Muscle of back (tissue), 13 donors: ENCODE measurements at places on chromosomes 1 and 21. TPM values are rescaled to one million over a fixed set of nuclear protein-coding genes. Genes with fewer than 3 reads are reported as not detected.

SMYD2 gene
- 92.2 TPM for polyA plus RNA-seq

DNA sequence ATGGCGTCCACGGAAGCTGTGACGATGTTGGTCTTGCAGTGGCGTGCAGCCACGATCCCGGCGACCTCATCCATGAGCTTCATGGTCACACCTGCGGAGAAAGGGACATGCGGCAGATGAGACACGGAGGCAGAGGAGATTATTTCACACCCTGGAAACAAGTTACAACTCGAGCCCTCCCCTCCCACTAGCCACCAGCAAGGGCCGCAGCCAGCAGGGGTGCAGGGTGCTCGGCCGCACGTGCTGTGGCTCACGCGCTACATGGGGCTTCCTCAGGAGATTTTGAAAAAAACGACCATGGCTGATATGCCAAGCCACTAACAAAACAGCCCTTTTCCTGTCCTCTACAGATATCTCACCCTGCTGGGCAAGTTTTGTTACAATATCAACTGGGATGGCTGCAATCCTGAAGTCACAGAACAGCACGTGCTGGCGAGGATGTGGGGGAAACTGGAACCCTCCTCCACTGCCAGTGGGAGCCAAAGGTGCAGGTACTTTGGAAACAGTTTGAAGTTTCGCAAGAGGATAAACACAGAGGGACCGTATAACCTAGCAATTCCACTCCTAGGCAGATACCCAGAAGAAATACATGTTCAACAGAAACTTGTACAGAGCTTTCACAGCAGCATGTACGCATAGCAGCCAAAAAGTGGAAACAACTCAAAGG lies 34.1 kb upstream of the GPR153 start:
- DNase-seq: no peak

DNA sequence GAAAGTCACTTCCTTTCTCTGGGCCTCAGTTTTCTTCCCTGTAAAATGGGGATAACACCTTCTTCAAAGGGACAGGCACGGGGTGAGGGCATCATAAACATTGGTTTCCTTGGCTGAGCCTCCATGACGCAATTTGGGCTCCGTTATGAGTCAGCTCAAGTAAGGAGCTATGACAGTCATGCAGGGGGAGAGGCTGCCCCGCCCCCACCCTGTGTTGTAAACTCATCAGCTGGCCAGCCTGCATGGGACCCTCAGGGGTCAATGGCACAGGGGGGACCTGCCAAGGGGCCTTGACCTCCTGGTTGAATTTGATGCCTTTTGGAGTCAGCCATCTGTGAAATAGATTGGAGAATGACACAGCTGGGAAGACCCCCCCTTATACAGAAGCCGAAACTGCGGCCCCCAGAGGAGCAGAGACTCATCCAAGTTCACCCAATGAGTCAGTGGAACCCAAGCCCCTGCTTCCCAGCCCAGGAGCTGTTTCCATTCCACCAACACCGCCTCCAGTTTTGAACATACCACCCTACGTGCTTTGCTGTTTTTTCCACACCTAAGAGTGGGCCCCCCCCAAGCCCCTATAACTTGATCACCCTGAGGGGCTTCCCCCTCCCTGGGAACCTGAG lies 36.8 kb upstream of the RUNX3 start:
- peak; percentile 69 for DNase-seq

DNA sequence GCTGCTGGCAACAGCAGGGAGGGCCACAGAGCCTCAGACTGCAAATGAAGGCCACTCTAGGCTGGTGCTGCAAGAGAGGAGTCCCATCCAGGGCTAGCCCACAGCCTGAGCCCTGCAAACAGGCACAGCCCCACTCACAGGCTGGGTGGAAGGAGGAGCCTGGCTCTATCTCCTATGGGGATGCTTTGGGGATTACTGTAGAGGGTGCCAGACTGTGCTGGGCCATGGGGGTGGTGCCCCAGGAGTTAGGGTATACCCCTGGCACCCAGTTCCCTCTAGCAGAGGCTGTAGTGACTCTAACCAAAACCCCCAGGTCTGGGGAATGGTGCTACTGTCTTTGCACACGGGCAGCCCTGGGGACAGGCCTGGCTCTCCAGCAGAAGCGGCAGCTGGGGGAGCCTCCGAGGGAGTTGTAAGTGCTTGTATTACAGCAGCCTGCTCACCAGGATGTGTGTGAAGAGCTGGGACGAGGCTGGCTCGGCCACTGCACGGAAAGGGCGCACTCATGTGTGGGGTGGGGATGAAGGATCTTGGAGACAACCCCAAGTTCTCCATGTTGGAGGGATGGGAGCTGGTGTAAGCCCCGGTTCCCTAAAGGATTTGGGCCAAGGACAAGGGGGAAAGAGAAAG lies 23.4 kb upstream of the EVA1B start:
- no peak for DNase-seq

- DNase-seq: no peak
Measured at GRCh38 chr1:200979574-200980451, 43.7 kb downstream of the KIF21B start.

CAMSAP2 gene
- polyA plus RNA-seq: 25.6 TPM

ATP1B1 gene
- polyA plus RNA-seq: 20.2 TPM

DNA sequence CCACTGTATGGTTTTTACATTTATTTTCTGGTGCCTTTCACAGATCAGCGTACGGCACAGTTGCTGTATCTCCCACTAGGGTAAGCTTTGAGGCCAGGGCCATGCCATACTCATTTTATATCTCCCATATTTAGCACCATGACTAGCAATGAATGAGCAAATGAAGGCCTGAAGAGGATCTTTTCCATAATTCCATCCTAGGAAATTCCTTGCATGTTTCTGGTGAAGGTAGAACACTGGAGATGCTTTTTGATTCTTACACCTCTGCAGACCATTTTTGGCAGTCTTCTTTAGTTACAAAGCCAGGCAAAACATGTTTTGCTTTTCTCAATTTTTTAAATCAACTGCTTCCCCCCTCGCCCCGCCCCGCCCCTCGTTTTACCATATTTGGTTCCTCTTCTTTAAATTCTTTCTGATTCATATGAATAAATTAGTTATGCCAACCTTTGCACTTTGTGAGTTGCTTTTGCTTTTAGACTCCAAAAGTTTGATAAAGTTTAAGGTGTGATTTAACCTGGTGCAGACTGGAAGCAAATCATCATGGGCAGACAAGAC lies 78.9 kb upstream of the AK4 start:
- DNase-seq: no peak

- DNase-seq: no peak
Measured at GRCh38 chr1:8118031-8118451, 91.9 kb upstream of the ERRFI1 start.

DNA sequence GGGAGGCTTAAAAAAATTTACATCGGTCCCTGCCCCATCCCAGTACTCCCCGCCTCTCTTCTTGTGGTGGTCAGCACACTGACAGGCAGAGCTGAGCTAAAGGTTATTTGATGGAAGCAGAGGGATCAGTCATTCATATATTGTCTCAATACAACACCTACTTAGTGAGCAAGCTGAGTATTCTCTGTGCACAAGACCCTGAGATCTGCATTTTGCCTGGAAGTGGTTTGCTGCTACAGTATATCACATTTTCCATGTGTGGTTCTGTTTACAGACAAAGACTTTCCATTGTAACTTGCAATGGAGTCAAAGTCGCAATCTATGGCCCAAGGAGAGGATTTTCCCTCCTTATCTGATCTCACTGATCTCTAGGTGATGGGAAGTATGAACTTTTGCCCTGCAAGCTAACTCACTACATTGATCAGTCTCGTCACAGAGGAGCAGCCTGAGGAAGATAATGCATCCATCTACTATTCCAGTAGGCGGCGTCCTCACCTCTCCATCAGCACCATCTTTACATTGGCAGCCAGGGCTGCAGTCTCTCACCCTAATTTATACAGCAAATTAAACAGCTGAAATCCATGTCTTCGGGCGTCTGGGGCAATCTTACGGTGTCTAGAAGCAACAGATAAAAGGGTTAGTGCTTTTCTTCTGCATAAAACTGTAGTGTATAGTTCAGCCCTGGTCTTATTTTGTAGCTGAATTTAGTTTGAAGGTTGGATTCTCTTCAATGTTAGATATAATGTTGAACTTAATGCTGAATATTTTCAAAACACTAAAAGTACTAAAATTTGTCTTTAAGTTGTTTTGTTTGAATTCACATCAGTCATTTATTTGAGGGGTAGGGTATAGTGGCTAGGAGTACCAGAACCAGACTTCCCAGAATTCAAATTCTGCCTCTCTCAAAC lies 3.2 kb upstream of the TRAF5 start:
- peak; percentile 81 for DNase-seq

DNA sequence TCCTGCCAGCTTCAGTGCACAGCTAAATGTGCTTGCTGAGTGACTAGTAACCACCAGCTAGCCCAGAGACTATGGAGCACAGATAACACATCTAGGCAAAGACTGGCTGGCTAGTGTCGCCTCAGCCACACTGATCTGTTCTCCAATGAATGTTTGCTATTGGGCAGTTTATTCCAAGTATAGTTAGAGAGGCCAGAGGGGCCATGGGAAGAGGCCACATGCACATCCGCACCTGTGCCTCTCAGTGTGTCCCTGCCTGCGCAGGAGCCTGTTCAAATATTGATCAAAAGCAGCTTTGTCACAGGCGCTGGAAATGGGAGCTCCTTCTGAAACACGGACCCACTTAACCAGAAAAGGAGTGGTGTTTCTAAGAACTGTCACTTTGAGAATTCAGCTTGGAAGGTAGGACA lies 51.3 kb upstream of the ATP1A1 start:
- DNase-seq: no peak

DNA sequence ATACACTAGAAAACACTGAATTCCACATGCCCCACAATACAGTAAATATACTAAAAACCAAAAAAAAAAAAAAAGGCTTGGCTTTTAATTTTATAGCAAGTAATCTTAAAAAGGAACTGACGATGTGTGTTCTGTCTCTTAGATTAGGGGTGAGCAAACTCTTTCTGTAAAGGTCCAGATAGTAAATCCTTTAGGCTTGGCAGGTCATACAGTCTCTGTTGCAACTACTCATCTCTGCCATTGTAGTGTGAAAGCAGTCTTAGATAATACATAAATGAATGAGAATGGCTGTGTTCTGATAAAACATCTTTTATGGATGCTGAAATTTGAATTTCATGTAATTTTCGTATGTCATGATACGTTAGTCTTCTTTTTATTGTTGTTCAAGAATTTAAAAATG lies 150.2 kb downstream of the SLC30A10 start:
- DNase-seq: no peak

DNA sequence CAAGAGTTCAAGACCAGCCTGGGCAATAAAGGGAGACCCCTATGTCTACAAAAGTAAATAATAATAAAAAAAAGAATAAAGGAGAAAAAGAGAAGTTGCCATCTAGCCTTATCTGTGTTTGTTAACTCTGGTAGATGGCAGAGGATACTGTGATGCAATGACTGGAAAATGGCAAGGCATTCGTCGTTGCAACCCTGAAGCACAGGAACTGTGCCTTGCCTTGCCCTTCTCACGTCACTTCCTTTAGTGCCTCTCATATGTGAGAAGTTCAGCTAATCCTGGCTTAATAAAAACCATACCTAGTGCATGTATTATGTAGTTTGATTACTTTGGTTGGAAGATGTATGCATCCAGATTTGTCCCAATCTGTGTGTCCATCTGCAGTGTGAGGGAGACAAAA lies 25.8 kb upstream of the PIGC start:
- DNase-seq: no peak

DNA sequence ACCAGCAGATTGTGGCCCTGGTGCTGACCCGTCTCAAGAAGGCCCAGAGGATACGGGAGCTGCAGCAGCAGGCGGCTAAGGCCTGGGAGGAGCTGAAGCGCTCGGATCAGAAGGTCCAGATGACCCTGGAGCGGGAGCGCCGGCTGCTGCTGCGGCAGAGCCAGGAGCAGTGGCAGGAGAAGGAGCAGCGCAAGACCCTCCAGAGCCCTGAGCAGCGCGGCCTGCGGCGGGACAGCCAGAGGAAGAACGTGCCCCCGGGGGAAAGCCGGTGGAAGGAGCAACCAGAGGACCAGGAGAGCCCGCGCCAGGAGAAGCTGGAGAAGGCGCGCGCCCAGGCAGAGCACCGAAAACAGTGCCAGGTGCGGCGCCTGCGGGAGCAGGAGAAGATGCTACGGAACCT lies 1.0 kb downstream of the CCDC185 start:
- no peak for DNase-seq

A3GALT2 gene
- polyA plus RNA-seq: not detected

DNA sequence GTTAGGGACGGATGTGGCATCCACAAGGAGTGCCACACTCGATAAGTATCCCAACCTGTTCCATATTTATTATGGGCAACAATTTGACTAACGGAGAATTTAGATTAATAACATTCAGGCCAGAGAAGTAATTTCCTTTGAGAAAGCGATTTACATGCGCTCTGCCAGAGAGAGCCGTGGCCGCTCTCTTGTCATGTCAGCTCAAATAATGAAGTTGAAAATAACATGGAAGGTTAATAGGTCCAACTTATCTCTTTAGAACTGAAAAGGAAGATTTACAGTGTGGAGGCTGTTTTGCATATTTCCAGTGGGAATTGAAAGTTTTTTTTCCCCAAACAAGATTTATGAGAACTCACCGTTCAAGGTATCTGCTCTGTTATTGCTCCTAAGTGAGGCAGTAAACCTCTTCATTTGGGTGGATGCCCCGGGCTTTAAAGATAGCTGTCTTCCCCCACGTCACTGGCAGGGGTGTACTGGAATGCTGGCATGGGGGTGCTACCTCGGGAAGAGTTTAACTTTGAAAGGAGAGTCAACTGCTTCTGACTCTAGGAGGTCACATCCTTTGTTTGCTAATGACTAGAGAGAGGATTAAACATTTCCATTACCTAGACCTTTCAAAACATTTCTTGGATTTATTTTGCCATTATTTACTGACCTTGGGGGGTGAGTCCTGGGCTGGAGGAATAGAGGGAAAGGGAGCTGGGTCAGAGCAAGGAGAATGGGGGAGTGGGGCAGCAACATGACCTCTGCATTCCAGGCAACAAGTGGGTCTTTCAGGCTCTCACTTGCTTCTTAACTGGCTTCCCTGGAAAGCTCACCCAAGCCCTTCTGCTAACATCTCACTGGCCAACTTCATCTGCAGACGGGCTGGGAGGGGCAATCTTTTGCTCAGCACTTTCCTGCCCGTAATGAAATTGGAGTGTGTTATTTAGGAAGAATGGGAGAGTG lies 204.2 kb downstream of the CAMTA1 start:
- DNase-seq: no peak

DNA sequence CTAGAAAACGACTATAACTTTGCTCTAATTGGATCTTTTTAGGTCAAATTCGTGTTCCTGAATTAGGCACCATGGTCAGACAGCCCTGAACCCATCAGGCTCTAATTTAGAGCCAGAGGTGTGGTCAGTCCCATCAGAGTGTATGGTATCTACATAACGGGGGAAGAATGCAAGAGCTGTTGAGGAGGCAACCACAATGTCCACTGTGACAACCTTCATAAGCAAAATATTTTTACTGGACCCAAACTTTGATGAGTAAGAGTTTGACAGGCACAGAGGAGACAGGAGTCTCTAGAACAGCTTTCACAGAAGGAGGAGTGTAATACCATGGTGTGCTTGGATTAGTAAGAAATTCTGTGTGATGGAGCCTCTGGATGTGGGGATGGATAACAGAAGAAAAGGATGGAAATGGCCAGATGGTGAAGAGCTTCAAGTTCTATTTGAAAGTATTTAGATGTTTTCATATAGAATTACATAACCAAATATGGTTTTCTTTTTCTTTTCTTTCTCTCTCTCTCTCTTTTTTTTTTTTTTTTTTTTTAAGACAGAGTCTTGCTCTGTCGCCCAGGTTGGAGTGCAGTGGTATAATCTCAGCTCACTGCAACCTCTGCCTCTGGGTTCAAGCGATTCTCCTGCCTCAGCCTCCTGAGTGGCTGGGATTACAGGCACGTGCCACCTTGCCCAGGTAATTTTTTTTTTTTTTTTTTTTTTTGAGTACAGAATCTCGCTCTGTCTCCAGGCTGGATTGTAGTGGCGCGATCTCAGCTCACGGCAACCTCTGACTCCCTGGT lies 24.9 kb downstream of the UBE2U start:
- peak; percentile 41 for DNase-seq

ZNF648 gene
- 0.07 TPM for polyA plus RNA-seq

GRCh38 chr1:5989731-5990271 lies 2.4 kb downstream of the NPHP4 start:
- no peak for DNase-seq
